ENCODE measurements at places on chromosomes 1 and 21. TPM values are rescaled to one million over a fixed set of nuclear protein-coding genes. Genes with fewer than 3 reads are reported as not detected.

The SMPDL3B gene
- polyA plus RNA-seq: 0.34 TPM

GRCh38 chr1:248751142-248751541, 4.4 kb downstream of the LYPD8 start:
- DNase-seq: no peak

GRCh38 chr1:222787729-222788128, 27.1 kb upstream of the DISP1 start:
- no peak for DNase-seq

GRCh38 chr21:34894401-34894800, 154.7 kb downstream of the RUNX1 start:
- no peak for DNase-seq

- DNase-seq: no peak
Observed at GRCh38 chr1:91439016-91439415, 34.4 kb upstream of the HFM1 start.

DNA sequence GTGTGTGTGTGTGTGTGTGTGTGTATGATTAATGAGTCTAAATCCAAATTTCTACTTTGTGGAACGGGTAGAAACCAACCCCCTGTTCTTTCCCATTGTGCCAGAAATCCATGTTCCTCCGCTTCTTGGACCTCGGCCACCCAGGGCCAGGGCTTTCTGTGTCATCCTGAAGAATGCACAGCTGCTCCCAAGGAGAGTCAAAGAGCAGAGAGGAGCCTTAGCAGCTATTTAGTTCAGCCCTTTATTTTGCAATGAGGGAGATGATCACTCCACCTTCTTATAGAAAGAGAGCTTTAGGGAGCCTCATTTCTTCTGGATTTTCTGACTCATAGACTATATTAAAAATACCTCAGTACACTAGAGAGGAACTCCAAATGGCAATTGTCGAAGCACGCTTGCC, 489.3 kb upstream of the VAMP3 start:
- DNase-seq: no peak

The SYPL2 gene
- polyA plus RNA-seq: 58.8 TPM

The EXTL1 gene
- 5.0 TPM for polyA plus RNA-seq

The RIPPLY3 gene
- polyA plus RNA-seq: 0.22 TPM

- DNase-seq: no peak
Observed at GRCh38 chr21:16644685-16645084, 868.2 kb upstream of the CXADR start.

The MTR gene
- 5.3 TPM for polyA plus RNA-seq

The OR2L2 gene
- not detected for polyA plus RNA-seq

The MAGI3 gene
- polyA plus RNA-seq: 1.9 TPM

GRCh38 chr1:62989497-62989896, 205.6 kb downstream of the ATG4C start:
- DNase-seq: no peak

DNA sequence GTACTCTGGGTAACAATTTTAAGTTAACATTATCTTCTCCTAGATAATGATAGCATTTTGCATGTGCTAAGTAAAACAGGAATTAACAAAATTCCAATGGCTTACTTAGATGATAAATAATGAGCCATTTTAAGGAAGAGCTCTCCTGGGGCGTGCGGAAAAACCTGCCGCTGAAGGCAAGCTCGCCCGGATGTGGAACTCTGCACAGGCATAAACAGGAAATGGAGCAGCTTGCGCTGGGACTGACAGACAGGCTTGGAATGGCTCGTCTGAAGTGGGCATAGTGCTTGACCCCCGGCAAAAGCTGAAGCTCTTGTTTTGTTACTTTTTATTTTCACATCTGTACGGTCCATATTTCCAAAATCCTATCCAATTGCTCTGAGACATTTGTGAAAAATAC, 169.2 kb downstream of the ZNF281 start:
- DNase-seq: no peak

- DNase-seq: no peak
Observed at GRCh38 chr1:22418312-22418711, 33.3 kb upstream of the ZBTB40 start.

The NPHS2 gene
- not detected for polyA plus RNA-seq

- DNase-seq: peak; percentile 24
Observed at GRCh38 chr1:202957733-202958543, at the start of gene ADIPOR1. Gene ADIPOR1, minus strand, starts transcription at chr1:202958312. Its CDS starts 7,242 bp downstream, at chr1:202951070.

DNA sequence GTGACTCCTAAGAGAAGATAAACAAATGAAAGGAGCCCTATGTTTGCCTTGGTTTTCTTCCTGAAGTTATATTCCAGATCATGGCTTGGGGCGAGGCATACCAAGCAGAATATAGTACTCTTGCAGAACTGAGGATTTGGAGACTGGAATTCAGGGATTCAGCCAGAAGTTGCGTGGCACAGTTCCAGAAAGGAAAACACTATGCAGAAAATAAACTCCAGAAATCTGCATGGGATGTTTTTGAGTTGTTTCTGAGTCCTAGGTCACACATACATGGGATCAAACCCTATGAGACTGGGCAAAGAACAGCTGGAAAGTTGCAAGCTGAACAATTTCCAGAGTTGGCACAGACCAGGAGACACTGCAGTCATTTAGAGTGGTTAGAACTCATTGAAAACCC, 42.9 kb upstream of the IFFO2 start:
- DNase-seq: peak; percentile 20

The SYCP1 gene
- polyA plus RNA-seq: not detected

The TMEM269 gene
- polyA plus RNA-seq: not detected

- no peak for DNase-seq
Observed at GRCh38 chr1:118785246-118785645, 202.9 kb downstream of the TBX15 start.

The CRABP2 gene
- 75.9 TPM for polyA plus RNA-seq

The IL20 gene
- not detected for polyA plus RNA-seq

- no peak for DNase-seq
Observed at GRCh38 chr1:246726255-246726679, 2.1 kb downstream of the SCCPDH start.

DNA sequence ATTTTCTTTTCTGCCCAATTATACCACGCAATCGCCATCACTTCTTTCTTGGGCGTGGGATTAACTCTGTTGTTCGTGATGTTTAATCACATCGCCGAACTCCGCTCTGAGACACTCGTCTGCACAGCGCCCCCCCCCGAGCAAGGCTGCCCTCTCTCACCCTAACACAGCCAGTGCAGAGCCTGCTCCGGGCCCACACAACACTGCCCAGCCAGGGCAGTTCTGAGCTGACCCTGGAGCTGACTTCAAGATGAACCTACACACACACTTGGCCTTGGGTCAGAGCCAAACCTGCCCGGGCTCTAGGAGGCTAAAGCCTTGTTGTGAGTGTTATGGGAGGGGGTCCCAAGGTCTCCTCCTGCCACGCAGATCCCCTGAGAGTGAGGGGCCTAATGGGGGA, 64.6 kb upstream of the LRP8 start:
- DNase-seq: no peak

- no peak for DNase-seq
Observed at GRCh38 chr1:7335224-7335879, 435.7 kb upstream of the VAMP3 start.

DNA sequence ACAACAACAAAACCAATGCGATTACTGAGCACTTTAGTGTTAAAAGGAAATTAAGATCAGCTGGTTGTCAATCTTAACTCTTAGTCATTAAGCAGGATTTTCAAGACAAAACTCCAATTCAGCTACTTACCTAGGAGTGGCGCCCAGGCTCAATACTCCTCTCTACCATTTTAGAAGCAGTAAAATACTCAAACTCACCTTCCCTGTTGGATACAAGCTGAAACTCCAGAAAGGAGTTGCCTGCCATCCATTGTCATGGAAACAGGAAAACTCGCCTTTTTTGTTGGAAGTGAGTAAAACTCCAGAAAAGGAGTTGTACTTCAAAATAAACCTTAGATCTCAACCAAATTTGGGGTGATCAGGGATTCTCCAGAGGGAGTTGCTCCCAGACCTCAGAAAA, 127.0 kb upstream of the F3 start:
- no peak for DNase-seq

DNA sequence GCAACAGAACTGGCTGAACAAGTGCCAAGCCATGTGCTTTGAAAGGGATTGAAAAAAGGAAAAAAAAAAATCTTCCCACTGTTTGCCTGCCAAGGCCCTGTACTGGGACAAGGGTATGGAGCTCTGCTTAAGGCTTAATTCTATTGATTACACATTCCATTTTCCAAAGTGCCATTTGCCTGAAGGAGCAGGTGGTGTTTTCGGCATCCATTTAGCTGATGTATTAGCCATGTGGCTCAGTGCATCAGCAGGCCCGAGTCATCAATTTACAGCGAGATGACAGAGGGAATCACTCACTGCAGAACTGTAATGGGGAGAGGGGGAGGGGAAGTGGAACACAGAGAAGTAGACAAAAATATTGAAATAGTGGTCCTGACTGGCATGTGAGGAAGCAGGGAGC, 144.2 kb upstream of the BEND5 start:
- DNase-seq: no peak

- DNase-seq: no peak
Observed at GRCh38 chr1:62269851-62270495, 49.3 kb downstream of the KANK4 start.

The KCNN3 gene
- polyA plus RNA-seq: not detected

The MAP10 gene
- polyA plus RNA-seq: 0.81 TPM

- no peak for DNase-seq
Observed at GRCh38 chr1:3294450-3294849, 160.0 kb upstream of the ARHGEF16 start.

The MYOM3 gene
- not detected for polyA plus RNA-seq

The RAB42 gene
- polyA plus RNA-seq: 2.0 TPM

DNA sequence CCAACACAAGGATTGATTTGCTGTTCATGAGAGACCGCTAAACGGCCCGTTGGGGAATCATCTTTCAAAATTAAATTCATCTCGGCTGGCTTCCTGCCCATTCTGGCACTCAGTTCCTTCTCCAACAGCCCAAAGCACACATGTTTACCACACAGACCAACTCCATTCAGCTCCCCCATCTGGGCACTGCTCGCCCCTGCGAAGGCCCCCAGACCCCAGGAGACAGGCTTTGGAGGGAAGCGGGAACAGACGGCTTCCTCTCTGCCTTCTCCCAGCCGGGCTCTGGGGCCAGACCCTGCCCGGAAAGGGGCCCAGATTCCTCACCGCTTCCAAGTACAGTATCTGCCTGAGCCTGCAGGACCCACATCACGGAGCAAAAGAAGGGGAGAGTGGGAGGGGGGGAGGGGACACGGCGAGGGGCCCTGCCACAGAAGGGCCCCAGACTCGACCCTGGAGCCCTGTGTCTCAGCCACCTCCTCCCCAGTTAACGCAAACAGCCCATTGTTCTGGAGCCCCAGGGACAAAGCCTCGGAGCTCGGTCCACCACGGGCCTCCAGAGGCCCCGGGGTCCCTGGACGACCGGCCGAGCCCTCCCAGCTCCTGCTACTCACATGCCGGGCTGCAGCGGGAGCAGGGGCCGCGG, 660 bp downstream of the MEGF6 start:
- DNase-seq: no peak

GRCh38 chr1:73097917-73098316, 815.6 kb upstream of the NEGR1 start:
- DNase-seq: no peak

- no peak for DNase-seq
Observed at GRCh38 chr1:172484252-172484651, 40.4 kb upstream of the PIGC start.

The SIKE1 gene
- polyA plus RNA-seq: 32.9 TPM

DNA sequence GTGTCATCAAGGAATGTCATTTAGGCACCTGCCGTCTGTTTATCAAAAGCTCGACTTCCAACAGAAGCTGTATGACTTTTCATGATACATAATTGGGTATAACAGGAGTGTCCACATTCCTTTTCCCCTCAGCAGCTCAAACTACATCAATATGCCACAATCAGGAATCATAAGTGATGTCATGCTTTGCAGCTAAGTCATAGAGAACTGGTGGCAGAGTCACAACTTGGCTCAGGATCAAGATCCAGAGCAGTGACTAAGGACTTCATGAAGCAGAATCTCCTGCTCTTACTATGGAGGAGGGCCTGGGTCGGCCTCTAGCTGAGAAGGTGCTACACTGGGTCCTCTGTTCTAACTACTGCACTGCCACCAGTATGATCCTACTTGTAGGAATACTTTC, 36.5 kb upstream of the AGBL4 start:
- DNase-seq: no peak

The DRAM2 gene
- 110 TPM for polyA plus RNA-seq

DNA sequence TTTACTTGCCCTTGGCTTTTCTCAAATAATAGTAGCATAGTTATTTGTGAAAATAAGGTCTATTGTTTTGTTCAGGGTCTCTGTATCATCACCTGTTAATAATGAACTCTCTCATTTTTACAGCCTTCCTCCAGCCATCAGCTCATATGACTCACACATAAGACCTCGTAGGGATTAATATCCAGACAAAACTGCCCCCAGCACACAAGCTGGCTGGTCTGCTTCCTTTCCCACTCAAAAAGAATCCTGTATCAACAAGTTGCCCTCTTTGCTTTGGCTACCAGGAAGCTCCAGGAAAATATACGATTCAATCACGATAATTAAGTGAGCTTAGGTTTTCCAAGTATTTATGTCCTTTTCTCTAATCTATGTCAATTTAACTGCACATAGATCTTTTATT, 119.2 kb downstream of the DMRTB1 start:
- DNase-seq: no peak

- no peak for DNase-seq
Observed at GRCh38 chr21:29640080-29640508, 299.7 kb downstream of the GRIK1 start.

DNA sequence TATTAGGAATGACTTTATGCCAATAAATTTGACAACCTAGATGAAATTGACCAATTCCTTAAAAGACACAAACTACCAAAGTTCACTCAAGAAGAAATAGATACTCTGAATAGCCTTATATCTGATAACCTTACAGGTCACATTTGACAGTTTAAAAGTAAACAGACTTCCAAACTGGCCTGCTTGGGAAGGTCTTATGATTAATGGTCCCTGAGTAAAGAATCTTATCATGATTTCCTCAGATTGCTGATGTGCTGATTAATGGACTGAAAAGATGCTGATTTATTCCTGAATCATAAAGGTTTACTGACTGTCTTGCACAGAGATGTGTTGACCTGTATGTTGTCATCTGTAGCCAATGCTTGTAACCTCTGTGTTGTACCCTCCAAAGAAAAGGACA, 9.7 kb upstream of the FTCD start:
- DNase-seq: no peak

DNA sequence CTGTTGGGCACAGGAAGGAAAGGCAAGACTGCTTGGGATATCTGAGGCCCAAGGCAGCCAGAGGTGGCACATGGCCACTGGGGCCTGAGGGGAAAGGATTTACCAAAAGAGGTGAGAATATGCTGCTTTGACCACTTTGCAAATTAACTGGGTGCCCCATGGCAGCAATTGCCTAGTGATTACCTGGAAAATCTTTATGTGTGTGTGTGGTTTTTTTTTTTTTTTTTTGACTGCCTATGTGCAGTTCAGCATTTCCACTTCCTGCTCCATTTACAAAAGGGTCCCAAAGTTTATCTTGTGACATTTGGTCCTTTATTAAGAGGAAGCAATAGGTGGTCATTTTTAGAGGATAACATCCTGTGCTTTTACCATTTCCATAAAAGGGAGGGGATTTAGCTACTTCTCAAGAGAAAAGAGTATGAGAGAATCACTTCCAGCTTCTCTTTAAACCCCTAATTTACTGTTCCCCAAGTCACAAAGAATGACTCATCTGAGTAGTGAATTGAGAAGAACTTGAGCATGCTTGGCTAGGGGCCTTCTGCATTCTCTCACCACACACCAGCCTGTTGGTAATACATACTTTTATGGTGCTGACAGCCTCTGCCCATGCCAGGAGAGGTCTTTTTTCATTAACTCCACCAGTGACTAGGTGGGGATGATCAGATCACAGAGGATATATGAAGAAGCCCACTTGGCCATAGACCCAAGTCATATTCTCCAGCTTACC, 52.1 kb downstream of the SYDE2 start:
- DNase-seq: peak; percentile 24

All from BJ (cell line).